ENCODE measurements at places on chromosomes 12 and 14.

- no peak for DNase-seq
Measured at GRCh38 chr12:56212361-56212760, 9.4 kb downstream of the RNF41 start.

DNA sequence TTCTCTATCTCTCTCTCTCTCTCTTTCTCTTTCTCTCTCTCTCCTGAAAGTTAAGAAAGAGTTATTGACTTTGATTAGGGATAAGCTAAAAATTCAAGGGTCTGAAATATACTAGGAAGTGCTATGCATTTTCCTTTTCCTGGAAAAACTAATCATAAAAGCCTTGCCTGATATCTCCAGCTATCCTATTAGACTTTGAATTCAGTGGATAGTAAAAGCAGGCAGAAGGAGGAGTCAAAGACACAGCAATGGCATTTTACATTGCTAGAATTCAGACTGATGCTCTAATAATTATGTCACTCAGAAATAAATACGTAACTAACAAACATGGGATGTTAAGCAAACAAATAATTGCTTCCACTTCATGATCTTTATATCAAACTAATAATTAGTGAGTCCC, 272.0 kb downstream of the SSPN start:
- DNase-seq: no peak

DNA sequence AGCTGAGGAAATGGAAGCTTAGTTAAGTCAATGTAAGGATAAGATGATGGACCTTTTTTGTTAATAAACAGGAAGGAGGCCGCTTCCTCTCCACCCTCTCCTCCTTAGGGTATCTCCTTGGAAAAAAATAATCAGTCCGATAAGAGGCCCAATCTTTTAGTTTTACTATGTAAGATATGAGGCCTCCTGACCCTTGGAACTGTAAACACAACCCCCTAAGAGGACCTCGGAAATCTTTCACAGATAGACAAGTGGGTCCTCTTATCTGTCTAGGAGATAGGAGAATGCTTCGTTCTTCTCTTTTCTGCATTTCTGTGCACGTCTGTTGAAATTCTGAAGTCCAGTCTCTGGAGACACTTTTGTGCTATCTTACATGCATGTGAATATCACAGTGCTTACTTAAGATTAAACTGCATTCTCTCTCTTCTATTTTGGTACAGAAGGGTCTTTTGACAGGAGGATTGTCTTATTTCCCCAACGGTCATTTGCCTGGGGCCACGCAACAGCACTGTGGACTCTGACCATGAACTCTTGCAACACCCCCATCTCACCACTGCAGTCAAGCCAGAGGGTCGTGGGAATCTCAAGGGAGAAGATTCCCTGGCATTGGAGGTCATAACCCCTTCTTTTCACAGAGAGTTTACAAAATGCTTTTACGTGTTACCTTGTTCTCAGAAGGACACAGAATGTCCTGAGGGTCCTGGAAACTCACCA, 313.0 kb upstream of the RTL1 start:
- DNase-seq: no peak

GRCh38 chr14:31206536-31207286, 882 bp downstream of the HECTD1 start:
- DNase-seq: peak; percentile 48

GRCh38 chr14:32186248-32186647, 15.6 kb upstream of the RNU6-7 start:
- no peak for DNase-seq

GRCh38 chr14:28245216-28245615, 521.4 kb upstream of the FOXG1 start:
- DNase-seq: no peak

DNA sequence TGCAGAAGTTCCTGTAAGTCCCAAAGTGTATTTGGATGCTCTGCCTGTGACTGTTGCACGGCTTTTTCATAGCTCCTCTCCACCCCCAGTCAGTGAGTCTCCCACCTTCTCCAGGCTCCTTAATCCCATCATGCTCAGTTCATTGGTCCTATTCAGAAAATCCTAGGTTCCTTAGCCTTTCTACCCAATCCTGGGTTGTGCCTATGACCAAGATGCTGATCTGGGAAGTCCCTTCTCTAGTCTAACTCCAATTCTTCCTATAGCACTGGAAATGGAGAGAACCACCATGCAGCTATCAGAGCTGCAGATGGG, 7.7 kb downstream of the CISTR start:
- DNase-seq: no peak

GRCh38 chr14:21090194-21090939, 8.1 kb downstream of the ZNF219 start:
- DNase-seq: no peak

GRCh38 chr14:21068521-21069387, 1.4 kb upstream of the ARHGEF40 start:
- peak; percentile 70 for DNase-seq

DNA sequence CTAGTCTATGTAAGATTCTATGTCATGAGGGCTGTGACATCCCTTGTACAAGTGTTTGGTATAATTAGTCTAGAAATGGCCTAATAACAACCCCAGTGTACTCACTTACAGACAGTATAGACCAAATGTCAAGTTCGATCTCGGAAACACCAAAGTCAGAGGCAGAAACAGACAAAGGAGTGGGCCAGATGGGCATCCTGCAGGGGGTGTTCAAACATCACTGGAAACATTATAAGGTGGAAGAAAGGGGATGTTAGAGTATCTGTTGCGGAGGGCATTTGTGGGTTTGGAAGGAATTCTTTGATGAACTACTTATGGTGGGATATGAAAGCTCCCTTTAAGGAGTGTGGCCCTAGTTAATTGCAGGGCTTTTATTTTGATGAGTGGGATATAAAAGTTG, 134.6 kb downstream of the ESR2 start:
- no peak for DNase-seq

DNA sequence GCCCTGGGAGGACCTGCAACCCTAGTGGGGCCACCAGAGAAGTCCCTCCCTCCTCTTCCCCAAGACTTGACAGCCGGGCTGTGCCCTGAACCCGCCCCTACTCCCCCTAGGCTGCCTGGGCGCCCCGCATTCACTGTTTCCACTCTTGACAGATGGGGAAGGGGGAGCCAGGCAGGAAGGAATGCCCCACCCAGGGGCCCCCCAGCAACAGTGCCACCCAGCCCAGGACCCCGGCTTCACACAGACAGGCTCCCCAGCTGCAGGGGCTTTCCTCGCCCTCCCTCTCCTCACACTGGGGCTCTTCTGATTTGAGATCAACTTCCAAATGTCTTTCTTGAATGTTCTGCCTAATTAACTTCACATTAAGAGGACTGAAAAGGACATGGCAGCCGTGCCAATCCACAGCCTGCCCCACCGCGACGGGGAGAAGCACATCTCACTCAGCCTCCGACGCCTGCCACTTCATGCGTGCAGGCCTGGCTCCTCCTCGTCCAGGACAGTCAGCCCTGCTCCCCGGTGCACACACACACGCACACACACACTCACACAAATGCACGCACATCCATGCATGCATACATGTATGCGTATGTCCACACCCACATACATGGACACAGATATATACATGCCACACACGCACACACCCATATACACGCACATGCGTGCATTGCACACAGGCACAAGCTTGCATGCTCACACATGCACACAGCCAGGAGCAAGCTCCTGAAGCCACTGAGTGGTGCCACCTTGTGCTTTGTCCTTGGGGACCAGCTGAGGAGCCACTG, 19.6 kb upstream of the C14orf180 start:
- DNase-seq: no peak

GRCh38 chr14:22886500-22887259, 3.7 kb downstream of the REM2 start:
- peak; percentile 76 for DNase-seq

GRCh38 chr14:58106446-58106845, 45.6 kb downstream of the ARMH4 start:
- no peak for DNase-seq

DNA sequence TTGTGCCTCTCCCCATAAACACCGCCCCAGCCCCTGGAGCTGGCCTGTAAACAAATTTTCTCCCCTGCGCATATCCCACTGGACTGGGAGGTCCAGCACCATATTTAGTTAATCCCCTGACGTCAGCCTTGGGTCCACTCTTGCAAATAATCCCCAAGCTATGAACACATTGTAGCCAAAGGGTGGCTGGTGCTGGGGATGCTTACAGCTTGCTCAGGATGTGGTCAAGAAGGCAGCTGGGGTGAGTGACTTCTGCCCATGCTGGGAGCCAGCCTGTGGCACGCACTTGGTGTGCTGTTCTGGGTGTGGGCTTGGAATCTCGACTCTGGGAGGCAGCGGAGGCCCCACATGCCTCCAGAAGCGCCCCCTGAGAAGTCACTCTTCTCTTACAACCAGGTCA, 32.1 kb downstream of the CMKLR1 start:
- DNase-seq: peak; percentile 76

GRCh38 chr12:25701290-25701689, 148.2 kb upstream of the LMNTD1 start:
- peak; percentile 75 for DNase-seq

DNA sequence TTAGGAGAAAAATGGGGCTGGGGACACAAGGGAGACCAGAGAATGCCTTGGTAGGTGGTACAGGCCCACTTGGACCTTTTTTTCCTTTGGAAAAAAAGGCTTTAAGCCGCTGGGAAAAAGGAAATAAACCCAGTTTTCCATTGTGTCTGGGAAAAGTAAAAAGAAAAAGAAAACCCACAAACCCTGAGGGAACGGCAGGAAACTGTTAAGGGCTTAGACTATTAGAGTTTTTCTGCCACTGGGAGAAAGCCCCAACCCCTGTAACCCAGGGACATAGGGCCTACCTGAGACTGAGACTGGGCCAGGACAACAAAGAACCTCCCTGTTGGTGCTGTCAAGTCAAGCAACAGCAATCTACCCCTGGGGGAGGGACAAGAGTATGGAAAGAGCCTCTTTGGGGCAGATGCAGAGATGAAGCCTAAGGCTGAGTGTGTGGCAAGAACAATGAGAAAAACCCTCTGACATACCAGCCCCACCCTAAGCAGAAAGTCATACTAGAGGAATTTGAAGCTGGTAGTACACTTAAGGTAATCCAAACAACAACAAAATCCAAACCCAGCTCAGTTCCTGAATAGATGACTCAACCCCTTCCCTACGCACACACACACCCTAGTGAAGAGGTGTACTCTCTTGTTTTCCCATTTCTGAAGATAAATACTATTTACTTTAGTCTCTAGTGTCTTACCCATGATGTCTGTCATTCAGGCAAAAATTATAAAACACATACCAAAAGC, 22.8 kb downstream of the ATF1 start:
- DNase-seq: peak; percentile 94

DNA sequence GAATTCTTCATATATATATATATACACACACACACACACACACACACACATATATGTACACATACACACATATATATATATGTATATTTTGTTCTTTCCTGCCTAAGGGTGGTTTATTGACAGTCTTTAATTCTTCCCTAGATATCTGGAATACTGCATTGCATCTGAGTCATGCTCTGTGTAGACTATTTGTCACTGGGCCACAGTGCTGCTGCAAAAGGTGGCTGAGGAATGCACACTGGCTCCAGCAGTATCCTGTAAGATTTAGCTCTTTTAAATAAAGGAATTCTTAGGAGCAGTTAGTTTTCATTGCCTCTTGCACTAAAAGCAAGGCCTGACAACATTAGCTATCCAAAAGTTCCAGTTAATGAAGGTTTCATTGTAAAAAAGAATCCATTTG, 200.9 kb downstream of the APAF1 start:
- DNase-seq: no peak

DNA sequence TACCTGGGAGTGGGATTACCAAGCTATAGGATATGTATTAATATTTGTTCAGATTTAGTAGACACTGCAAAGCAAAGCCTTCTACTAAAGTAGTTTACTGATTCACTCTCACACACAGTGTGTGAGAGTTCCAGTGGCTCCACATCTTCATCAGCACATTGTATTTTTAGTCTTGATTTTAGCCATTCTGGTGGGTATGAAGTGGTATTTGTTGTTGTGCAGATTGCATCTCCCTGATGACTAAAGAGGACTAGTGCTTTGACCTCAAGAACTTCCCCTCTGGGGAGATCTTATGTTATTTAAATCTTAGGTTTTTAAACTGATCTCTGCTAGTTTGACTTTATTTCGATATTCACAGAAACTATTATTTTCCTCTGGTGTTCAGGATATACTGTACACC, 479.7 kb upstream of the RGS6 start:
- DNase-seq: peak; percentile 52

DNA sequence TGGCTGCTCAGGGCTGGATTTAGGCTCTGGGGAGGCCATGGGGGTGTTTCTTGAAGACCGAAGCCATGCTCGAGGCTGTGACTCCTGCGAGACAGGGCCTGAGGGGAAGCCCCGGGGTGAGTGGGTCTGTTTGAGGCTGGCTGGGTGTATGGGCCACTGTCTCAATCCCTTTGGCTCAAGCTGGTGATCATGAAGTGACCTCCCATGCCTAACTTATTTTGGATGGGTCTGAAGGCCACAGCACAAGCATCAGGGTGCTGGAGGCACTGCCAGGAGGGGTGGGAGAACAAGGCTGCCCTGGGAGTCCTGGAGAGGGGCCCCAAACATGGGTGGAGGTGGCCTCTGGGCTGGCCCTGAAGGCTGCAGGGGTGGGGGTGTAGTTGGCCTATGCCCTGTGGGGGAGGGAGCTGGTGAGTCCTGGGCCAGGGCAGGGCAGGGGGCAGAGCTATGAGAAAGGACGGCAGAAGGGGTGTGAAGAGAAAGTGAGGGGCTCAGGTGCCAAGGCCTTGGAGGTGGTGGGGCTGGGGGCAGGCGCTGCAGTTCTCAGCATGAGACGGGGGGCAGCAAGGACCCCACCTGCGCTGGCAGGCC, 100.9 kb downstream of the KIF26A start:
- DNase-seq: no peak

GRCh38 chr14:24271134-24271833, at the start of gene RABGGTA:
TSS of gene RABGGTA (minus strand) at chr14:24271597. CDS start at chr14:24271115, 482 bp downstream.
- peak; percentile 82 for DNase-seq

DNA sequence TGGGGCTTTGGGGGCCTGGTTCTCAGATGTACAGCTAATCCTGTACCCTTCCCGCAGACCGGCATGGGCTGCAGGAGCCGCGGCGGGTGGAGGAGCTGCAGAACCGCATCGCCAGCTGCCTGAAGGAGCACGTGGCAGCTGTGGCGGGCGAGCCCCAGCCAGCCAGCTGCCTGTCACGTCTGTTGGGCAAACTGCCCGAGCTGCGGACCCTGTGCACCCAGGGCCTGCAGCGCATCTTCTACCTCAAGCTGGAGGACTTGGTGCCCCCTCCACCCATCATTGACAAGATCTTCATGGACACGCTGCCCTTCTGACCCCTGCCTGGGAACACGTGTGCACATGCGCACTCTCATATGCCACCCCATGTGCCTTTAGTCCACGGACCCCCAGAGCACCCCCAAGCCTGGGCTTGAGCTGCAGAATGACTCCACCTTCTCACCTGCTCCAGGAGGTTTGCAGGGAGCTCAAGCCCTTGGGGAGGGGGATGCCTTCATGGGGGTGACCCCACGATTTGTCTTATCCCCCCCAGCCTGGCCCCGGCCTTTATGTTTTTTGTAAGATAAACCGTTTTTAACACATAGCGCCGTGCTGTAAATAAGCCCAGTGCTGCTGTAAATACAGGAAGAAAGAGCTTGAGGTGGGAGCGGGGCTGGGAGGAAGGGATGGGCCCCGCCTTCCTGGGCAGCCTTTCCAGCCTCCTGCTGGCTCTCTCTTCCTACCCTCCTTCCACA, 7.6 kb downstream of the NR4A1 start:
- DNase-seq: no peak

GRCh38 chr12:55927588-55928502, at the start of gene PYM1:
TSS of gene PYM1 (minus strand) at chr12:55927894. CDS start at chr12:55927761, 133 bp downstream.
- DNase-seq: peak; percentile 75

All from EH (cell line).